Inflammatory macrophage treated with lipopolysaccharide for 1 hour (primary cell): ENCODE measurements at places on chromosomes 6 and 20.
A peak's percentile ranks its signal among the peaks of the same experiment; 100 is the strongest.

DNA sequence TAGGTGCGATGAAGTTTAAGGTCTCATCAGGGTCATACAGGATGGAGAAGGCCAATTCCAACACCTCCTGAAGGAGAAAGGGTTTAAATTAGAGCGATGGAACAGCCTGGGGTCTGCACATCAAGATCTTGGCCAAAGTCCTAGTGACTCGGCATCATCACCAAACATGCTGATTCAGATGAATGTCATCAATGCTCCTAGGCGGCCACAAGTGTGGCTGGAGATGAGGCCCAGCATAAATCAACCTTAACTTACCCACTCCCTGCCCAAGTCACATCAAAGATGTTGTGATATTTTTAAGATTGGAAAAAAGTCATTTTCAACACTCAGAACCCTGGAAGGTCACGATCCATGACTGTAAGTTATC, 37.5 kb downstream of the ELMO2 start:
- DNase-seq, result no peak

DNA sequence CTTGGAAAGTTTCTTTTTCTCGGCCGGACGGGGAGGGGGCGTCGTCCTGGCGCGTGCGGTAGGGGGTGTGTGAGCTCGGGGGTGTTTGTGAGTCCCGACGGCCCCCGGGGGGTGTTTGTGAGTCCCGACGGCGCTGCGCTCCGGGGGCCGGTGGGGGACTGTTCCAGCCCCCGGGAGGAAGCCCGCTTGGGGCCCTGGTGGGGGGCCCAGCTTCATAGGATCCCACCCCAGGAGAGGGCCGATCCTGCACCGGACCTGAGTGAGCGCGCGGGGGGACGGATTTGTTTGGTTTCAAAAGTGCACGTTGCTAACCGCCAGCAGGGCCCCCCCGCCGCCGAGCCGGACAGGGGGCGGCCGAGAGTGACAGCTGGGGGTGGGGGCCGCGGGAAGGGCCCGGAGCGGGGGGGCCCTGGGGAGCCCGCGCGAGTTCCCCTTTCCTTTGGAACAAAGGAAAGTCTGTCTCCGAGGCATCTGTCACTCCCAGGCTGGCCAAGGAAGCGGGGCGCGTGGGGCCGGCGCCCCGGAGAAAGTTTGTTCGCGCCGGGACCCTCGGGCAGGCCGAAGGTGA, 485 bp downstream of the TGIF2 start:
- DNase-seq, result peak; percentile 59

- no peak for DNase-seq
Measured at GRCh38 chr20:34708621-34709043, 4.5 kb downstream of the TP53INP2 start.

- DNase-seq, result no peak
Measured at GRCh38 chr6:155599561-155599960, 143.9 kb upstream of the NOX3 start.

GRCh38 chr20:58461899-58462298, 53.3 kb downstream of the APCDD1L start:
- DNase-seq, result no peak

- DNase-seq, result no peak
Measured at GRCh38 chr20:15251171-15251570, 913.8 kb upstream of the FLRT3 start.

DNA sequence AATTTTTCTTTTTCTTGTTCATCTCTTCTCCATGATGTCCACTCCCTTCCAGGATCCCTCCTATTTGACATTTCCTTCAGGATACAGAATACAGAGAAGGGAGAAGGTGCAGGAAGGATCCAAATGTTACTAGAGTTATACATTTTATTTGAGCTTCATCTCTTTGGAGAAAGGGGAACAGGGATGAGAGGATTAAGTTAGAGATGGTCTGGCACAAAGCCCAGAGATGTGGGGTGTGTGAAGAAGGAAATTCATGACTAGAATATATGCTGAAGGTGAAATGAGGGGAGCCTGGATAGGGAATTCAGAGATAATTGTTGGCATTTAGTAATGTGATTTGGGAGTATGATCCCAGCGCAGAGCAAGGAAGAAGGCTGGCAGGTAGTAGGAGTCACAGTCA, 22.5 kb upstream of the SRPK1 start:
- no peak for DNase-seq
